ENCODE measurements at places on chromosomes 4 and X.
A peak's percentile ranks its signal among the peaks of the same experiment; 100 is the strongest.

- no peak for DNase-seq
Measured at GRCh38 chr4:151725087-151725486, 35.7 kb downstream of the GATB start.

- no peak for DNase-seq
Measured at GRCh38 chrX:80120335-80120734, 105.8 kb downstream of the TBX22 start.

DNA sequence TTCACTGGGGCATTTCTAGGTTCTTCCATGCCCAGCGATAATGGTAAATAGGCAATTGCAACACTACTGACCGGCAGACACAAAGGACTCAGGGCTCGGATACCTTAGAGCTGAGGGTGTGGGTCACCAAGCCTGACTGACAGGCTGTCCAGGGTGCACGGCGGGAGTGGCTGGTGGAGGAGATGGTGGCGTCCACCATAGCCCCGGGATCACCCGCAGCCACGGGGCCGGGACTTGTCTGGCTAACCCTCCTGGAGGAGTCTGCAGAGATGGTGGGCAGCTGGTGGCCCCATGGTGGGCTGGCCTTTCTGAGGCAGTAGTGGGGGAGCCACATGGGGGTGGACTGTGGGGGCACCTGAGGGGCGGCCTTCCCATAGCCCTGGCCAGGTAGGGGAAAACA lies 11.7 kb upstream of the ABLIM2 start:
- no peak for DNase-seq

DNA sequence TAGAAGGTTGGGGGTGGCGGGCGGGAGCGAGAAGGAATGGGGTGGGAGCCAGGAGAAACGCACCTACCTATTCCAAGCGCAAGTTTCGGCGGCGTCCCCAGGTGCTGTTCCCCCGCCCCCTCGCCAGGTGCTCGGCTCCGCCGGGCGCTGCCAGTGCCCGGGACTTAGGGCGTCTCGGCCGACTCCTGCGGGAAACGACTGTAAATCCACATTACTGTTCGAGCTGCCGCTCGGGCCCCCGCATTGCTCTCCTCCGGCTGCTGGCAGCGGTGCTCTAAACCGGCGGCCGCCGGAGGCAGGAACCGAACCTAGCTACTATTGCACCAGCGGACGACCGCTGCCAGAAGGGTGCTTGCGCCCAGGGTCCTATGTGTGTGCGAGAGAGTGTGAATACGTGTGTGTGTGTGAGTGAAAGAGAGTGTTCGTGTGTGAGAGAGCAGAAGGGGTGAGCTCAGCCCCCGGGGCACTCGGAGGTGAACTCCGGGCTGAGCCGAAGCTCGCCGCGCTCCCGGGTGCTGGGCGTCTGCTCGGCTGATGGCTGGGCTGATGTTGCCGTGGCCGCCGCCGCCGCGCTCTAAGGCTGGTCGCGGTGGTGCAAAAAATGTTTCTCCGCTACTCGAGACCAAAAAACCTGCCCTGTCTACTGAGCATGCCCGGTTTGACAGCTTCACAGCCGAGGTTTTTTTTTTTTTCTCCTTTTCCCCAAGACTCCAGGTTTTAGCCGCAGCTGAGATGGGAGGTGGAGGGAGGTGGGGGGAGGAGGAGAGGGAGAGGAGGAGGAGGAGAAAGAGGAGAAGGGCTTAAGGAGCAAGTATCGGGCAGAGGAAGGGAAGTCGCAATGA lies 115.7 kb upstream of the TEX13C start:
- no peak for DNase-seq

DNA sequence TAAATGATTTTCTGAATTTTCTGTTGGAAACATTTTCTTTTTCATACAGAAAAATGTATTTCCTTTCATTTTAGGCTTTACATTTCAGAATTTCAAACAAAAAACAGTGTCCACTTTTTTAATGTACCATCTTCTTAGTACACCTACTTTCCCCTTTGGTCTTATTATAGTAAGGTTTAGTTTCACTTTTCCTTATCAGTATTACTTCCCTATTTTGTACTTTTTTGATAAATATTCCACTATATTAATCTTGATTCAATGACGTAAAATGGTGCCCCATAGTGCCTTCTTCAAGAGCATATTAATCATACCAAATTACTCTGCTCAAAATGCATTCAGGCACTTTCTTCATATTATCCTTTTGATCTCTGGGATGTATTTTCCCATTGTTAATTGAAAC lies 52.5 kb downstream of the BANK1 start:
- DNase-seq, result no peak

DNA sequence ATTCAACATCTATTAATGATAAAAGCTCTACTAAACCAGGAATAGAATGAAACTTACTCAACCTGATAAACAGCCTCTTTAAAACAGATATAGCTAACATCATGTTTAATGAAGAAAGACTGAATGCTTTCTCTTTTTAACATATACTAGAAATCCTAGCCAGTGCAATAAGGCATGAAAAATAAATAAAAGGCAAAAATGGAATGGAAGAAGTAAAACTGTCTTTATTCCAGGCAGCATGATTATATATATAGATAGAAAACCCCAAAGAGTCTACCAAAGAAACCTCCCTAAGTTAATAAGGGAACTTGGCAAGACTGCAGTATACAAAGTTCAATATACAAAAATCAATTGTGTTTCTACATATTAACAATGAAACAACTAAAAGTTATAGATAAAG lies 25.5 kb downstream of the WDFY3 start:
- no peak for DNase-seq

GRCh38 chr4:79315891-79316290 lies 10.0 kb downstream of the NAA11 start:
- DNase-seq, result no peak

GRCh38 chr4:75031775-75032174 lies 98.9 kb downstream of the PARM1 start:
- no peak for DNase-seq

DNA sequence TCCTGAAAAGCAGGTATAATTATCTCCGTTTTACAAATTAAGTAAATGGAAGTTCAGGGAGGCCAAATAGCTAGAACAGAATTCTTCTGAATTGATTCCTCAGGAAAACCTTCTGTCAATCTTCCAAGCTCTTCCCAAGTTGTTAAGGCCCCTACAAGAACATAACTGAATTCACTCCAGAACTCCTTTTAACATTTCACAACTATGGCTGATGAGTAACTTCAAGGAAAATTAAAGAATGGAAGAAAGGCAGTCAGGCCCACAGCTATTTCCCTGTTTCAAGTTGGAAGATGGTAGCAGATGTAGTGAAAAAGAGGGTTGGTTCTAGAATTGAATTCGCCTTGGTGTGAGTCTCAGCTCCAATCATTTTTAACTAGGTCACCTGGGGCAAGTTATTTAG lies 15.9 kb downstream of the SETD7 start:
- no peak for DNase-seq

DNA sequence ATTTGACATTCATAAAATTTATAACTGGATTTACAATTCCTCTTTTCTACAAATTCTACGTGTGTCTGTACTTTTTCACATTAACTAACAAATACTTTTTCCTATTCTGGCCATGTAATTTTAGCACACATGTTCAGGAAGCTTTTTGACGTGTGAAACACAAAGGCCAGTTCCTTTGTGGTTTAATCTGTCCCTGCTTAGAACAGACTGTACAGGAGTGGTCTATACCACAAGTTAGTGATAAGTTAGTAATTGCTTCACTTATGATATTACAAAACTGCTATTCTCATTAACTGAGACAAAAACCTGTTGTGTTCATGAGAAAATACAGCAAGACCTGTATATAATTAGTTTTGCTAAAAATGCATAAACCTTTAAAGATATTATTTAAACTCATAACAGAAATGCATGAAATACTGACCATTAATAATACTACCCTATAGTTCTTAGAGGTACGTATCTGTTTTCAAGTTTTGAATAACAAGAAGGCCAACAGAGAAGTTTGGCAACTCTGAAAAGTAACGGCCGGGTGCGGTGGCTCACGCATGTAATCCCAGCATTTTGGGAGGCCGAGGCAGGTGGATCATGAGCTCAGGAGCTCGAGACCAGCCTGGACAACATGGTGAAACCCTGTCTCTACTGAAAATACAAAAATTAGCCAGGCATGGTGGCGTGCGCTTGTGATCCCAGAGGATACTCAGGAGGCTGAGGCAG lies 13.7 kb upstream of the AREG start:
- DNase-seq, result no peak

GRCh38 chr4:125091541-125091940 lies 223.2 kb upstream of the FAT4 start:
- no peak for DNase-seq

GRCh38 chr4:174604198-174604597 lies 81.9 kb upstream of the HPGD start:
- DNase-seq, result no peak

DNA sequence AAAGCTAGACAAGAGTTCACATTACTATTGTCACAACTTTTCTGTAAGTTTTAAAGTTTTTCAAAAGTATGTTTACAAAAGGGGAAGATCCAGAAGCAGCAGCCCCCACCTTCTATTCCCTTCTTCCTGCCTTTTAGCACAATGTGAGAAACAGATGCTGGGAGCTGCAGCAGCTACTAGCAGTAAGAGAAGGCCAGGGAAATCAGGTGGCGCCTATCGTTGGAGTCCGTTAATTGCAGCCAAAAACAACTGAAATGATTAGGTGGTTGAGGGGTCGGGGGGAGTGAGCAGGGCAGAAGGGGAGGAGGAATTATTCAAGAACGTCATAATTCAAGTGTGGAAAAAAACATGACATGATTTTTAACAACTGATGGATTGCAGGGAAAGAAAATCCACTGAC lies 27.4 kb downstream of the FRYL start:
- no peak for DNase-seq

DNA sequence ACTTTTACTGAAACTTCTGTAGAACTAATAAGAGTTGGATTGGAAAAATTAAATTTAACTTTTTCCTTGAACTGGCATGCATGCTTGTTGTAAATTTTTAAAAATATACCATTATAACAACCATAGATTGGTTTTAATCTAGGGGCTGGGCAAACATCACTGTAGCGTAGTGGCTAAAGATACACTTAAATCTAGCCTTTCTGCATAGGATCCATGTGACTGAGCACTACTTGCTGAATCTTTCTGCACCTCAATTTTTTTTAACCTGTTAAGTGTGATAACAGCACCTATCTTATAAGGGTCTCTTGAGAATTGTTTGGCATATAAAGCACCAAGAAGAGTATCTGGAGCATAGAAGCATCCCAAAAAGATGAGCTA lies 4.1 kb downstream of the ANXA10 start:
- DNase-seq, result no peak

- DNase-seq, result no peak
Measured at GRCh38 chrX:95055991-95056390, 1382.0 kb downstream of the FAM133A start.

DNA sequence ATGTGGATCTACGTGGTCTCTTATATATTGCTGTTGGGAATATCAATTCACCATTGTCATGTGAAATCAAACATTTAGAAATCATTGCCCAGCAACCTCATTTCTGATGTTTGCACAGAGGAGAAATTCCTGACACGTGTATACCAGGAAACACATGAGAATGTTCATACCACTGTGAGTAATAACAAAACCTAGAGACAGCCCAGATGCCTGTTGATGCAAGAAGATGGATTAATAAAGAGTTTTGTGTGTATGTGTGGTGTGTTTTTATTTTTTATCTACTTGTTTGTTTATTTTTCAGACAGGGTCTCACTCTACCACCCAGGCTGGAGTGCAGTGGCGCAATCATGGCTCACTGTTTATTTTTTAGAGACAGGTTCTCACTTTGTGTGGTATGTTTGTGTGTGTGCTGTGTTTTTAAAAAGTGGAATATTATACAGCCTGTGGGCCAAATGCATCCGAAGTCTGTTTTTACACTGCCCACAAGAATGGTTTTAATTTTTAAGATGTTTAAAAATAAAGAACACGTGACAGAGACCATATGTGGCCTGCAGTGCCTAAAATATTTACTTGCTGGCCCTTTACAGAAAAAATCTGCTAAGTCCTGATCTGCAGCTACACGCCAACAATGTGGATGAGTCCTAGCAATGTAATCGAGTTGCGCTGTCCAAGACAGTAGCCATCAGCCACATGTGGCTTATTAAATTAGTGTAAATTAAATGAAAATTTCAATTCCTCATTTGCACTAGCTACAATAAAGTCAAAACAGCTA lies 39.2 kb downstream of the TXLNG start:
- DNase-seq, result no peak

DNA sequence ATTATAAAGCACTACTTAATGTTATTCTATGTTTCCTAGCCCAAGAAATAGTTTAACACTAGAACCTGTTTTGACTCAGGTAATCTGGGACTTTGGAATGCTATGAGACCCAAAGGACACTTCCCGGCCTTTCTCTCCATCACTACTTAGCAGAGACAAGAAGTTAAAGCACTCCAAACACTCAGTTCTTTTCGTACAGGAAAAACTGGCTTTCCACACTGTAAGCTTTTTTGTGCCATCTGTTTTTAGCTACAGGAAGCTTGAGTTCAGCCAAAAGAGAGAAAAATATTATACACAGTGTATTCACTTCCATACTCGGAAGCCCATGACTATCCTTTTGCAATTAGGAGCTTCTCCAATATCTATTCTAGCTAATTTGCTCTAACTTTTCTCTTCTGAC lies 7.9 kb upstream of the FGF13 start:
- DNase-seq, result no peak

DNA sequence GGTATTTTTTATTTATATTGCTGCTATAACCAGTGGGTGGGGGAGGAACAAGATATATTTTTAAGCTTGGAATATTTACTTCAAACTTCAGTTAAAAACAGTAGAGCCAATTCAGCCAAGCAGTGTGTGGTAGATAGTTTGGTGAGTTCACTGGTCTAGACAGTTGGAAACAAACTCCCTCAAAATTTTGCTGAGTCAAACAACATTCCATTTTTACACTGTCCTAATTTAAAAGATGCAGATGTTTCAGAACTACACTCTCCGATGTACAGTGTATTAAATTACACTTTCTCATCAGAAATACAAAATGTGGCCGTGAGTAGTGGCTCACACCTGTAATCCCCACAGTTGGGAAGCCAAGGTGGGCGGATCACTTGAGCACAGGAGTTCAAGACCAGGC lies 23.3 kb downstream of the PRKX start:
- no peak for DNase-seq

- DNase-seq, result no peak
Measured at GRCh38 chr4:159455675-159456237, 352.9 kb downstream of the RAPGEF2 start.

DNA sequence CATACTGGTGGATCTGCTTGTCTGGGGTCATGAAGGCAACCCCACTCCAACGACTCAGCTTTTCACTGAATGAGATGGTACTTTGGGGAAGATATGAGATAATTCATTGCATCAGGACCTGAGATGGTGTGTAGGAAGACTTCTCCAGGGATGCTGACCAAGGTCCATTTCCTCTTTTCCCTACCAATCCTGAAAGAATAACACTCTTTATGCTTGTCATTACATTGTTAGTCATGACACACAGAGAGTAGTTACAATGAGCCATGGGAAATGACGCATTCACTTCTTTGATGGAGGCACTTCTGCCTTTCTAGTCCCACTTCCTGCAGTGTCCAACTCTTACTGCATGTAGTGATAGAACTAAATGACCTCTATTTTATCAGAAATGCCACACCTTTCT lies 58.6 kb downstream of the AREG start:
- DNase-seq, result no peak

DNA sequence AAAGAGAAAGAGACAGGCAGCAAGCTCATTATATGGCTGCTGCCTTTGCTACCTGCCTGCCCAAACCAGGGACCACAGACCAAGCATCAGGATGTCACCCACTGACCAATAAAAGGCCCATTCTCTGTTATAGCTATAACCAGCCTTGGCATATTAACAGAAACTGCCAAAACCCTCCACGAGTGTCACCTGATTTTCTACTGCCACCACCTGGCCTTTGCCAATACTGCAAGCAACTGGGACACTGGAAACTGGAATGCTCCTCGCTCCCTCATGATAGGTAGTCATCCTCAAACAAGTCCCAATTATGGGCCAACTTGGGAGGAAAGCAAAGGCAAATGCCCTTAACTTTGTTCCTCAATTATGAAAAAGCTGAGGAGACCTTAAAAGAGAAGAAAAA lies 76.0 kb downstream of the SPIN4 start:
- peak; percentile 3 for DNase-seq
